Epithelial cell of alveolus of lung (primary cell): ENCODE measurements at places on chromosomes 3 and 15. TPM values are rescaled to one million over a fixed set of nuclear protein-coding genes. Genes with fewer than 3 reads are reported as not detected.

CNOT10 gene
- total RNA-seq: 15.1 and 24.5 TPM in 2 replicates

CRABP1 gene
- total RNA-seq: not detected in 2 replicates

CPN2 gene
- total RNA-seq: not detected in 2 replicates

TIGIT gene
- not detected in 2 replicates for total RNA-seq

ADIPOQ gene
- total RNA-seq: not detected in 2 replicates

RYR3 gene
- total RNA-seq: not detected in 2 replicates

THPO gene
- 0.39 and 0.56 TPM in 2 replicates for total RNA-seq

RBMS3 gene
- total RNA-seq: 20.3 and 21.4 TPM in 2 replicates

IQCH gene
- total RNA-seq: 0.08 and 1.8 TPM in 2 replicates

CYP11A1 gene
- total RNA-seq: 0.13 TPM in 1 of 2 replicates, not detected in the other

LRRC31 gene
- not detected in 2 replicates for total RNA-seq

TRIM42 gene
- not detected in 2 replicates for total RNA-seq

CLDN18 gene
- total RNA-seq: not detected in 2 replicates

TMC3 gene
- not detected in 2 replicates for total RNA-seq

BFSP2 gene
- total RNA-seq: not detected in 2 replicates

ANKRD63 gene
- not detected in 2 replicates for total RNA-seq

GOLGA6L4 gene
- 0.56 and 1.0 TPM in 2 replicates for total RNA-seq

SERPINI2 gene
- not detected in 2 replicates for total RNA-seq

BSN gene
- total RNA-seq: 0.08 and 0.13 TPM in 2 replicates

STAB1 gene
- total RNA-seq: 0.39 and 0.80 TPM in 2 replicates

SMCO1 gene
- not detected in 2 replicates for total RNA-seq

MKRN2OS gene
- total RNA-seq: not detected in 2 replicates
